ENCODE measurements at places on chromosomes 2 and 18.

DNA sequence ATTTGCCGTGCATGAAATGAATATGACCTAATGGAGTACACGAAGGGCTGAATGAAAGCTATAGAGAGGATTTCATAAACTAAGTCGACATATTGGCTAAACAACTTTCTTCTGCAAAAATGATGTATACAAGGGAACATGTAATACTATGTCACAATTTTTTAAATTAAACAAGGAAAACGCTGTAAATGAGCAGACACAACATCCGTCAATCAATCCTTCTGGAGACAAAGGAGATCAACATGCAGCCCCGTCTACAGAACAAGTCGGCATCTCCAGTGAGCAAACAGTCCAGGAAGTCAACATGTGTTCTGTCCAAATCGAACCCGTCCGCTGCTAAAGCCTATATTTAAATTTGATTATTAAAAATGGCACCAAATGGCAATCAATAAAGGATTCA is 180.8 kb downstream of the TCF4 start:
- no peak for DNase-seq

- no peak for DNase-seq
Measured at GRCh38 chr2:23499439-23499838, 114.5 kb downstream of the KLHL29 start.

GRCh38 chr2:101153077-101153707 is 2.0 kb upstream of the TBC1D8 start:
- no peak for DNase-seq

DNA sequence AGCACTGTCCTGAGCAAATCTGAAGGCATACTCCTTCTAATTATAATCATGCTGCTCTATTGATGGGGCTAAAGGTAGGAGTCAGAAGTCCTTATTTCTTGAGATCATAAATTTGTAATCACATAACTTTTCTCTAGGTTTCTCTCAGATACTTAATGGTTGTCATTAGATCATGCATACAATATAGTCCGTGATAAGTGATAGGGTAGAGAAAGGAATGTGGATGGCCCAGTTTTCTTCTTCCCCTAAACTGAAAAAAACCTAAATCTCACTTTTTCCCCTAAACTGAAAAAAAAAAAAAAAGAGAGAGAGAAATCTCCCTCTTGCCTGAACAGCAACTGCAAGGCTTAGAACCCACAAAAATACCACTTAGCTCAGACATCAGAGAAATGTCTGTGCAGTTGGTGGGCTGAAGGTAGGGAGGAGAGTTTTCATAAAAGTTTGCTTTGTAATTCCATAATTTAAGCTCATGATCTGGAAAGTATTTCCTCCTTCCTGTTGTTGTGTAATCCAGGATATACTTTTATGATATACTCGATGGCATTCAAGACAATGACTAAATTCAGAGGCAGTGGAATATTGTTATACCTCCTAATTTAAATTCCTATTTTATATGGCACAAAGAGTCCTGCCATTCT is 79.3 kb upstream of the ITPRID2 start:
- DNase-seq: no peak

DNA sequence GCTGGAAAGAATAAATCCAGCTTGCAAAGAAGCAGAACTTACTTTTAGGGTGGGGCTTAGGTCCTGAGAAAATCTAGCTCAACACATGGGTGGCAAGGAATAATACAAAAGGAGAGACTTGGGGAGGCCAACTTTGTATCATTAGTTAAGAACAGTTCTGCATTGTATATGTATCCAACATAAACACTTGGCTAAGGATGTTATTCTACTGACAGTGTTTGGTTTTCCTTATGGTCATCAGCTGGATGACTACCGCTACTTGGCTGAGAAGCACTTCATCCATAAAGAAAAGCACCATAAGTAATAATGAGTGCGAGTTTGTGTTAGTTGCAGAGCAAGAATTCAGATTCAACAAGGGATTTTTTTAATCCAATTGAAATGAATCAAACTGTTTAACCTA is 614.9 kb downstream of the ARHGAP15 start:
- no peak for DNase-seq

GRCh38 chr2:233063269-233063975 is 3.3 kb downstream of the INPP5D start:
- DNase-seq: no peak

DNA sequence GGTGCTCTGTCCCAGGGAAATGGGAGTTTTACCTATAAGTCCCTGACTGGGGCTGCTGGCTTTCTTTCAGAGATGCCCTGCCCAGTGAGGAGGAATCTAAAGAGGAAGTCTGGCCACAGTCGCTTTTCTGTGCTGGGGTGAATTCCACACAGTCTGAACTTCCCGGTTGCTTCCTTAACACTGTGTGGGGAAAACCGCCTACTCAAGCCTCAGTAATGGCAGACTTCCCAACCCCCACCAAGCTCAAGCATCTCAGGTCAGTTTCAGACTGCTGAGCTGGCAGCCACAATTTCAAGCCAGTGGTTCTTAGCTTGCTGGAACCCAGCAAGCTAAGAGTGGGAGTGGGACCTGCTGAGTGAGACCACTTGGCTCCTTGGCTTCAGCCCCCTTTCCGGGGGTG is 54.9 kb downstream of the NUP35 start:
- DNase-seq: no peak

DNA sequence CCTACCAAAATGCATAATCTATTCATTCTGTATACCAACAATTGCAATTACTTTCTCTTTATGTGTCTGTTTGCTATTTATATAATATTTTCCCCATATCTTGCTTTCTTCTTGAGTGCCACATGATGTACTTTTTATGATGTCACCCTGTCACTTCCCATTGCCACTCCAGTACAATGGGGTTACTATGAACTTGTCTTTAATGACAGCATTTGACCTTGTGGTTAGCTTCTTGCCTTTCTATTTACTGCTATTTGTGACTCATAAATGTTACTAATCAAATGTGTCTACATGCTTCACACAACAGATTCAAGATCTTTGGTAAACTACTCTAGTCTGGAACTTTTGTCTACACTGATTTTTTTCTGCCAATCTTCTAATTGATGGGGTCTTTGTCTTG is 486.3 kb downstream of the NR4A2 start:
- no peak for DNase-seq

GRCh38 chr2:22995576-22995975 is 389.4 kb upstream of the KLHL29 start:
- no peak for DNase-seq

DNA sequence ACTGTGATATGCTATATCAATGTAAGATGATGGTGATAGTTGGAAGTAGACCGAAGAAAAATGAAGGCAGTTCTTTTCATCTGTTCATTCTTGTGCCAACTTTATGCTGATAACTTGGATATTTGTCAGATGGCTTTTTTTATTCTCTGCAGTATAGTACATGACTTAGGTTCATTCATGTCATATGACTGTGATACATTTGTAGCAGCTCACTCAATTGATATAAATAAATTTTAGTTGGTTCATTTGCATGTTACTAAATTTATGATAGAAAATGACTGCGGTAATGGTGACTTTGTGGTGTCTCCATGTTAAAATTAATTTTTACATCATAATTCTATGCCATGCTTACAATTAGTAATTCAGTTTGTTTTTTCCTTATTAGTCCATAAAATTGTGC is 7.1 kb downstream of the UBXN2A start:
- no peak for DNase-seq

DNA sequence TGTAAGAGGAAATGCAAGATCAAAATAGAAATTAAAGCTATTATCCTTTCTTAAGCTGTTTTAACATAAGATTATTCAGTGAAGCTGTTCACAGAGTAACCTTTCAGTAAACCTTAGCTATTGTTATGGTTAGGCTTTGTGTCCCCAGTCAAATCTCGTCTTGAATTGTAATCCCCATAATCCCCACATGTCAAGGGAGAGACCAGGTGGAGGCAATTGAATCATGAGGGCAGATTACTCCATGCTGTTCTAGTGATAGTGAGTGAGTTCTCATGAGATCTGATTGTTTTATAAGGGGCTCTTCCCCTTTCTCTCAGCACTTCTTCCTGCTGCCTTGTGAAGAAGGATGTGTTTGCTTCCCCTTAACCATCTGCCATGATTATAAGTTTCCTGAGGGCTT is 424.4 kb downstream of the DSEL start:
- no peak for DNase-seq
